ENCODE measurements at places on chromosomes 16 and 17. TPM values are rescaled to one million over a fixed set of nuclear protein-coding genes. Genes with fewer than 3 reads are reported as not detected.

The LGALS9C gene
- 0.27 TPM for total RNA-seq

The KRTAP4-6 gene
- total RNA-seq = not detected

The TEN1 gene
- total RNA-seq = 31.8 TPM

The POLDIP2 gene
- total RNA-seq = 68.1 TPM

The SHISA6 gene
- total RNA-seq = under 0.01 TPM

Data from hematopoietic multipotent progenitor cell (in vitro differentiated cells).